ENCODE measurements at places on chromosomes 12 and 14.
A peak's percentile ranks its signal among the peaks of the same experiment; 100 is the strongest.

- peak; percentile 20 for DNase-seq
Observed at GRCh38 chr12:52741375-52742195, 35.6 kb downstream of the KRT76 start.

DNA sequence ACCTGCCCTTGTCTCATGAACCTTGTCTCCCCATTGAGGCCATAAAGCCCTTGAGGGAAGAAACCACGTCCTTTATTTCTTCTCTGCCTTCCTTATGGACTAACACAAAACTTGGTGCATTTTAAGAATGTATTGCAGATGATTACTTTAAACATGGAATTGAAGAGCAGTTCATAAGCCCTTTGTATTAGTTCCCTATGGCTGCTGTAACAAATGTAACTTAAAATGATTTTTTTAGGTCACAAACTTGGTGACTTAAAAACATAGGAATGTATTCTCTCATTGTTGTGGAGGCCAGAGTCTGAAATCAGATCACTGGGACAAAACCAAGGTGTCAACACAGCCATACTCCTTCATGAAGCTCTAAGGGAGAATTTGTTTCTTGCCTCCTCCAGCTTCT lies 185.5 kb downstream of the PHLDA1 start:
- DNase-seq = no peak

DNA sequence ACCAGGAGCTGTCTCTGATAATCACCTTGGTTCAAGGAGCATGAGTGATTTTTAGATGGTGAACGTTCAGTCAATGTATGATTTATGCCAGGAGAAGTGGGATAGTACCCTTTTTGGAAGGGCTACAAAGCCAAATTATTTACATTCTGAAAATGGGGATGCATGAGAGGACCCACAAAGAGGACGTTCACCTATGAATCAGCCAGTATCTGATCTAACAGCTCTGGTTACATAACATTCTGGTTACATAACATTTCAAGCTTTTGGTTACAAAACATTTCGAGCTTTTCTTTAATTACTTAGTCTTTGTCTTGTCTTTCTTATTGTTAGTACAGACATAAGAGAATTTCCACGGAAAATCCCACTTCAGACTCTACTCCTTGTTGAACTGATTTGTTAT lies 68.8 kb downstream of the SLCO1A2 start:
- DNase-seq = no peak

DNA sequence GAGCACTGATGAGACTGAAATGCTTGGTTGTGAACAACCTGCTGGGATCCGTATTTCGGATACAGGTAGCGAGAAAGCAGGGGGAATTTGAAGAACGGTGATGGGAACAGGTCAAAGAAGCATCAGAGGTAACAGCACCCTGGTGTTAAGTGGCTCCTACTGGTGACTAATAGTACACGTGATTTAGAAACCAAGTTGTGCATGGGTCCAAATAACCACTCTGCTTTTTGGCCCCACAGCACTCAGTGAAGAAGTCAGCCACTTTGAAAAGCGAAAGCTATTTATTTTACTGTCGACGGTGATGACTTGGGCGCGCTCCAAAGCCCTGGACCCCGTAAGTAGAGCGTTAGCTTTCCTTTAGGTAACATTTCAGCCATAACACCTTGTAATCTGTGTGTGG lies 16.7 kb downstream of the AK7 start:
- DNase-seq = no peak

DNA sequence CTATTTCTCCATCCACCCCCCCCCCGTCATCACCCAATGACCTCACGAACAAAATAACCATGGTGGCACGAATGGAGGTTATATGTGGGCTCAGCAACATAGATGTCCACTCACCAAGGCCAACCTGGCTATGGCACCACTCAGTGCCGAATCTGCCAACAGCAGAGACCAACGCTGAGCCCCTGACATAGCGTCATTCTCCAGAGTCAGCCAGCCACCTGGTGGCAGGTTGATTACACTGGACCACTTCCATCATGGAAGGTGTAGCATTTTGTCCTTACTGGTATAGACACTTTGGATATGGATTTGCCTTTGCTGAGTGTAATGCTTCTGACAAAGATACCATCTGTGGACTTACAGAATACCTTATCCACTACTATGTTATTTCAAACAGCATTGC lies 24.2 kb upstream of the DYRK2 start:
- no peak for DNase-seq

- no peak for DNase-seq
Observed at GRCh38 chr14:61854898-61855297, 92.7 kb downstream of the SNAPC1 start.

DNA sequence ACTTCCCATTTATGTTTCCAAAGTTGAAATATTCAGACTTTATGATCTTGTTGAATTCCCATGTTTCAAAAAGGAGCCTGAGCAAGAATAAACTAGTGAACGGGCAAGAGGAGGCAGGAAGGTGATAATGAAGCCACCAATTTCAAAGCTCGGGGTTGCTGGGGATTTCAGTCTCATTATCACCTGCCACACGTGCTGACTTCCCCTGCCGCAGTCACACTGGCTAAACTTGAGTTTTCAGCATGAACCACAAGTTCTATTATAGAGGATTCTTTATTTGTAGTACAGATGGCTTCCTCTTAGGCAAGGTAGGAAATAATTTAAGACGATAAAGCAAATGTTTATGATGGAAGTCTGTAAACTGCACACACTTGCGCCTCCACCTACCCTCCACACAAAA lies 18.1 kb upstream of the DIABLO start:
- DNase-seq = no peak

- no peak for DNase-seq
Observed at GRCh38 chr14:30115756-30116155, 188.1 kb upstream of the PRKD1 start.

All from stimulated activated CD4-positive, alpha-beta T cell treated with anti-CD3 and anti-CD28 coated beads, TNF-alpha, amount 100 ng/mL, for 1 hour (primary cell).